Right atrium auricular region (tissue), 2 donors: ENCODE measurements at places on chromosomes 13 and 19. TPM values are rescaled to one million over a fixed set of nuclear protein-coding genes. Genes with fewer than 3 reads are reported as not detected.
A peak's percentile ranks its signal among the peaks of the same experiment; 100 is the strongest.

The B9D2 gene
- total RNA-seq: 3.8 TPM

The SPINT2 gene
- 52.7 TPM for total RNA-seq

DNA sequence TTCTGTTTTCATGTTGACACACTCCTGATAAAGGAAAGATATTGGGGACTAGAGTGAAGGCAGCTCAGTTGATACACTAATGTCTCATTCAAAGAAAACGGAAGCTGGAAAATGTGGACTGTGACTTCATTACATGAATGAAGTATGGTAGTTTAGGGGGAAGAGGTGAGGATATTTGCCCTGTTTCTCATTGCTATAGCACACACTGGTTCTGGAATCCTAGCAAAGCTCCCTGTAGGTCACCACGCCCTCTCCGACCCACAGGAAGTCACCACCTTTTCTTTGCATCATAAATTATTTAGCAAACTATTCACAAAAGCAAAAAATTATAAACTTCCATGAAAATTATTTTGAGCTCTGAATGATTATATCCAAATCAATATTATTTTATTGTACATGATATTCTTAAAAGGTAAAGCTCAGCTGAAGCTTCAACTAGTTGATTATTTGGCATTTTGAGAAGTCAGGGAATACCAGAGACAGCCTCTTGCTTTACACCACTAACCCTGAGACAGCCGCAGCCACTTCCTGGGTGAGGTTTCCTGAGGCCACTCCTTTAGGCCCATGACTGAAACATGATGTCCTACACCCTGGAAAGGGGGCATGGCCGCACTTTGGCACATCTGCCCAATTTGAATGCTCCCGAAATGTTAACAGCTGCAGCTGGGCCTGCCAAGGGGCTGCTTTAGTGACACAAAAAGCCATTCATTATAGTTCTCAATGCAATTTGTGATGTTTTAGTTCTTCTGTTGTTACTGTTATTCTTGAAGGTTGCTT, 50.0 kb upstream of the WDFY2 start:
- peak; percentile 69 for DNase-seq

DNA sequence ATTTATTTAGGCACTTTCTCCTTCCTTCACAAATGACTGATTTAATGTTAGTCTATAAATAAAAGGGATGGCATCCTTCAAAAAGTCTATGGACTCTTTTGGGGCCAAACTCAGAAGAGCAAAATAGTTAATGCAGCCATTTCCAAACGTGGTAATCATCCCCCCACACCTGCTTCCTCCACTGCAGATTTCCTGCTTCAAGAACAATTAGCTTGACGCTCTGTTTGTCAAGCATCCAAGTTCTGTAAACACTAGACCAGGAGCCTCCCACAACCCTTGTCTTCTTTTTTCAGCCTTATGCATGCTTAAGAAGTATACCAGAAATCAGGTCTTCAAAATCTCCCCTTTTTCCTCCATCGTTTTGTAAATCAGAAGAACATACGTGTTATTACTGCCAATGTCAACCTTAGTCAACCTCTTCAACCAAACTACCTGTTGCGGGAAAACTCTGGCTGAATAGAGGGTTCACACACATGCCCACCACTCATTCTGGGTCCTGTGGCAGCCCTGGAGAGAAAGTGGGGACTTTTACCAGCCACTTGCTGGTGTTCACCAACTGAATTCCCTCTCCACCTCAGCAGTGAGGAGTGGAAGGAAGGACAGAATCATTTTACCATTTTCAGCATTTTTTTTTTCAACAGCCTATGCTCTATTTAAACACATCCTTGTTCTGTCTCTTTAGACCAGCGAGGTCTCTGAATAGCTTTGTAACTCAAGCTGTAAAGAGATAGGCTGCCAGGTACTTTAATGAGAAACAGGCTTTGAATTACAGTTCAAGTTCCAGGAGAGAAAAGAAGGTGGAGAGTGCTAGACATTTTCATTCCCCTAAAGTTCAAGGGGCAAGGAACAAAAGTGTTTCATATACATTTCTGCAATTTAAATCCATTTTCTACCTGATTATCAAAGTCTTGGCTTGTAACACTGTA, 39.1 kb downstream of the EFNB2 start:
- no peak for DNase-seq

The RNASEH2B gene
- 22.9 TPM for total RNA-seq

DNA sequence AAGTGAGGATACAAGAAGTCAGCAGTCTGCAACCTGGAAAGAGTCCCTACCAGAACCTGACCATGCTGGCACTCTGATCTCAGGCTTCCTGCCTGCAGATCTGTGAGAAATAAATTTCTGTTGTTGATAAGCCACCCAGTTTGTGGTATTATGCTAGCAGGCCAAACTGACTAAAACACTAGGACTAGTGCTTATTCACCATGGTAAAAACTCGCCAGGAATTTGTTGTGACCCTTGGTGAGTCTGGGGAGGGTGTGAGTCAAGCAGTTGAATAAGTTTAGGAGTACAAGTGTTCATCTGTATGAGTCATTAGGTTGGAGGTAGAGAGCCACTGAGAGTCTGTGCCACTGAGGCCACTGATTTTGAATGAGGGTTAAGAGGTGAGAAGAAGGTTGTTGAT, 3.6 kb downstream of the ZIK1 start:
- no peak for DNase-seq

The CEACAM16 gene
- total RNA-seq: not detected

The NLRP4 gene
- total RNA-seq: not detected

GRCh38 chr19:42154471-42155323, 22.5 kb upstream of the POU2F2 start:
- no peak for DNase-seq

The ARHGEF18 gene
- total RNA-seq: 14.0 TPM

DNA sequence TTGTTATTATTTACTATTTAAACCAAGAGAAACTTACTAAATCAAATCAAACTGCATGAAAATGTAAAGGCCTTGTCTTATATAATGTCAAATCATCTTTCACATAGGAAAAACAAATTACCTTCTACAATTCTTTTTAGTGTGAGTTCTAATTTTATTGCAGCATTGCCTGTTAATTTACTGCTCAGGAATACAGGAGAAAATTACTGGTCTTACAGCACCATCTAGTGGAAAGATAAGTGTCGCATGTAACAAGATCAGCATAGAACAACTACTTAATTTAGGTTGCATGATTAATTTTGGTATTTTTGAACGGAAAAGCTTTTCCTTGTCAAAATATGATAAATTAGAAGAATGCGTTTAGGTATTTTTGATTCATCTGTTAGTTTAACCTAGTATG, 502.7 kb downstream of the UQCRFS1 start:
- DNase-seq: no peak

GRCh38 chr19:46016426-46017094, 6.3 kb downstream of the PGLYRP1 start:
- peak; percentile 67 for DNase-seq

DNA sequence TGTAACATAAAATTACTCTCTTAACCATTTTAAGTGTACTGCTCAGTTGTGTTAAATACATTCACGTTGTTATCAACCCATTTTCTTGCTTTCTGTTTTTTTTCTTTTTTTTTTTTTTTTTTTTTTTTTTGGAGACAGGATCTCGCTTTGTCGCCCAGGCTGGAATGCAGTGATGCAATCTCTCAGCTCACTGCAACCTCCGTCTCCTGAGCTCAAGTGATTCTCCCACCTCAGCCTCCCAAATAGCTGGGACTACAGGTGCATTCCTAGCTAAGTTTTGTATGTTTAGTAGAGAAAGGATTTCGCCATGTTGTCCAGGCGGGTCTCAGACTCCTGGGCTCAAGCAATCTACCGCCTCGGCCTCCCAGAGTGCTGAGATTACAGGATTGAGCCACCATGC, 42.5 kb upstream of the C13orf42 start:
- DNase-seq: no peak

The LRRC63 gene
- not detected for total RNA-seq

The OXGR1 gene
- total RNA-seq: not detected

DNA sequence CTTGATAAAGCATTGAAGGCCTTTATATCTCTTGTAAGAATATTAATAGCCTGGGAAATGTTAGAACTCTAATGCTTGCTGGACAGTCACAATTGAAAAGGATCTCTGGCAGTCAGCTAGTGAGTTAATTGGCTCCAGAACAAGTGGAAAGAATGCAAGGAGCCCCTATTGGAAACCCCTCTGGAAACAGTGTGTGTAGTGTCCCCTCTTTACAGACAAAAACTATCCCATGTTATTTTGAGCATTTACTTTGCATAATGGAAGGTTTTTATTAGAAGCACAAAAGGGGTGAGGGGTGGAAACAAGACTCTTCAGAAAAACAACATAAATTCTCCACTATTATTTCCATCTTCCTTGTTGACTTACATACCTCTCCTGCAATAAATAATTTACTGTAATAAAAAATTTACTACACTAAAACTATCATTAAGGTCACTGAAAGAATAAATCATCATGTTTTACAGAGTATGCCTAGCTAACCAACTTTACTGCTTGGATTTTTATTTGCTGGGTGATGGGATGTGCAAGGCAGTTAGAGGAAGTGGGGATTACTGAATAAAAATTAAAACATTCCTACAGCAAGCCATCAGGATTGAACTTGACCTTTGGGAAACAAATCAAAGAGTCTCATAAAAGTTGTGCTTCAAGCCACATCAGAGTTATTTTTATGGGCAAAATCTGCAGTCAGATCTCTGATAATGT, 610.4 kb downstream of the TBC1D4 start:
- DNase-seq: no peak

The ATXN8OS gene
- total RNA-seq: not detected

DNA sequence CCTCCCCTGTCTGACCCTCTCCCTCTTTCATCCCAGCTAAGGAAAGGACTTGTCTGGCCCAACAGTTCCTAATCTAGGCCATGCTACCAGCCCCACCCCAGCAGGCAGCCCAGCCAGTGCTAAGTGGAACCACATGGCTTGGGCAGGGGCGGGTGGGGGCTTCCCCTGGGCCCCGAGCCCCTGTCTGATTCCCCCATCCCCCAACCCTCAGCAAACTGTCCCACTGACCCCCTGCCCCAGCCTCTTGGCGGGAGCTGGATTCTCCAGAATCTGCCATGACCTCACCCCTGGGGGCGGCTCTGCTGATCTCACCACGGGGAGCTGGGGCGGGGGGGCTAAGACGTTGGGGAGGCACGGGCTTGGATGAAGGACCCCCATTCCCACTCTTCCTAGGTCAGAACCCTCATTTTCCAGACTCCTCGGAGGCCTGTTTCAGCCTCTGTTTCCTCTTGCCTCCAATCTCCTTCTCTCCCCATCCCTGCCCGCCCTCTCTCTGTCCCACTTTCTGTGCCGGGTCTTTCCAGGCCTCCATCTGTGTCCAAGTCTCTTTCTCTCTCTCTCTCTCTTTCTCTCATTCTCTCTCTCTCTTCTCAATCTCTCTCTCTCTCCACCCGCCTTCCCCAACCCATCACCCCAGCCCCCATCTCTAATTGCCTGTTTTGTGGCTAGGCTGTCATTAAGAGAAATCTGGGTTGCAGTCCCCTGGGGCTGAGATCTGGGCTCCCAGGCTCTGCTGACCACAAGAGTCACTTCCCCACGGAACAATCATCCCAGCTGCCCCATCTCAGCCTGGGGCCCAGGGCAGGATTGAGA, 2.7 kb downstream of the COL5A3 start:
- DNase-seq: peak; percentile 66

GRCh38 chr19:34960103-34960805, 3.8 kb downstream of the ZNF792 start:
- DNase-seq: no peak

GRCh38 chr19:4689403-4689802, 19.3 kb upstream of the MYDGF start:
- no peak for DNase-seq

DNA sequence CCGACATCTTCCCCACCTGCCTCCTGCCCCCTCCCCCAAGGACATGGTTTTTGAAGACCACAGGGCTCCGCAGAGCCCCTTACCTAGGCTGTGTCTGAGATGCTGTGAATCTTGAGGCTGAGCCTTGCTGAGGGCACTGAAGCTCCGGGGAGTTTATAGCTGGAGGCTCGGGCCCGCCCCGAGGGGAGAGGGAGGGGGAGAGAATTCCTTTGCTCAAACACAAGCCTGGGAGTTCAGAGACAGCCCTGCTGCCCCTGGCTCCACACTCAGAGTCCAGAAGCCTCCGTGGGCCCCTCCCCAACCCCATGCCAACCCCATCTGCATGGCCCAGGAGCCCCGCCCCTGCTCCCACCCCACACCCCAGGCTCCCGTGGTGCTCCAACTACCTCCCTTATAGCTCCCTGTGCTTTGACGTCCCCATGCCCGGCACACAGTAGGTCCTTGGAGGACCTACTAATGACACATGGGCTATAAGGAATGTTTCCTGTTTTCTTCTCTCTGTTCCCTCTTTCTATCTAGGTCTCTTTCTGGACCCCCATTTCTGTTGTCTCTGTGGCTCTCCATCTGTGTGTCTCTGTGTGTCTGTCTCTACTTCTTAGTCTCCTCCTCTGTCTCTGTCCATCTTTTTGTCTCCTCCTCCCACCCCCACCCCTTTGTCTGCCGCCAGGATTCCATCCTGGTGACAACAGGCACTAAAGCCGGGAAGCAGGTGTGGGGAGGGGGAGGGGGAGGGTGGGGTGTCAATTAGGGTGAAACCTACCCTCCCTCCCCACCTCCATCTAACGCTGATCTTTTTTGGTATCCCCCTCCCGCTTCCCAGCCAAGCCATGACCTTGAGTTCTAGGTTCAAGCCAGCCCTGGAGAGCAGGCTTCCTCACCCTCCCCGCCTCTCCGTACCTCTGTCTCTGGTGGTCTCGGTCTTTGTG, at the start of gene TNNT1:
TSS of gene TNNT1 (minus strand) at position 129 of the 926 bp plus-strand sequence. CDS start 2,049 bp downstream, outside the sequence.
- DNase-seq: no peak

DNA sequence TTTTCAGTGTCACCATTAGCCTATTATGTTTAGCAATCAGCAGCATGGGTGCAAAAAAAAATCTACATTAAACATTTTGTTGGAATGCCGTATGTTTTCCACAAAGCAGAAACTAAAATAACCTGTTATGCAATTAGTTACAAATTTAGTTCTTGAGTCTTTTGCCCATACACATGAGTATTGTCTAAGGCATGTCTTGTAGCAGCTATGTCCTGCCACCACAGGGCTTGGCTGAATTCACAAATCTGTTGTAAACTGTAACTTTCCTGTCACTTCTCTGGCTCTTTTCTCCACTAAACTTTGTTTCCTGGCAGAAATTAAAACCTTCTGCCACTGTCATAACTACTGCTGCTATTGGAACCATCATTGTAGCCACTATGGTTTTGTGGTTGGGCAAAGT, 277.9 kb upstream of the SPRY2 start:
- no peak for DNase-seq

The ARHGAP45 gene
- total RNA-seq: 5.2 TPM

DNA sequence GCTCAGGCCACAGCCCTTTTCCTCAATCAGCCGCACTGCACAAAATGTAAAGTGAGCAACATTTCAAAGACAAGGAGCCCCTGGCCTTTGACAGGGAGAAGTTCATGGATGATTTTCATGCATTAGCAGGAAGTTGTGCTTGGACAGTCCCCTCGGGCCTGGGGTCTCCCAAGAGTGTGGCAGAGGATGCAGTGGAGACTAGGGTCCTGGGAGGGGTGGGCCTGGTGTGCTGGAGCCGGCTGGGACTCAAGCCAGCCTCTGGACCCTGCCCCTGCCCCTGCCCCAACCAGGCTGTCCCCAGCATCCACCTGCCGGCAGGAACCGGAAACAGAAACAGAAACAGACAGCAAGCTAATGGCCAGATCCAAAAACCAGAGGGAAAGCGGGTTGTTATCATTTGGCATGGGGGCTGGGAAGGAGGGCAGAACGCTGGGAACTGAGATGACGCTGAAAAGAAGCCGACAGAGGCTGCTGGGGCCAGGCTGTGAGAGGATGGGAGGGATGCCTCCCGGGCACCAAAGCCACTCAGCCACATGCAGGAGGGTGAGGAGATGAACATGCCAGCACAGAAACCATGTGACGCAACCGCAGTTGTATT, 2.3 kb downstream of the GAS6 start:
- peak; percentile 49 for DNase-seq
